ENCODE measurements at places on chromosomes 4 and X.
A peak's percentile ranks its signal among the peaks of the same experiment; 100 is the strongest.

- peak; percentile 67 for DNase-seq
Measured at GRCh38 chr4:86855572-86855971, 6.4 kb upstream of the SLC10A6 start.

- DNase-seq = no peak
Measured at GRCh38 chr4:113981591-113981990, 2.1 kb upstream of the ARSJ start.

- no peak for DNase-seq
Measured at GRCh38 chr4:81214881-81215868, at the start of gene PRKG2. PRKG2 (minus strand) TSS chr4:81215222; CDS start chr4:81205047, 10,175 bp downstream.

DNA sequence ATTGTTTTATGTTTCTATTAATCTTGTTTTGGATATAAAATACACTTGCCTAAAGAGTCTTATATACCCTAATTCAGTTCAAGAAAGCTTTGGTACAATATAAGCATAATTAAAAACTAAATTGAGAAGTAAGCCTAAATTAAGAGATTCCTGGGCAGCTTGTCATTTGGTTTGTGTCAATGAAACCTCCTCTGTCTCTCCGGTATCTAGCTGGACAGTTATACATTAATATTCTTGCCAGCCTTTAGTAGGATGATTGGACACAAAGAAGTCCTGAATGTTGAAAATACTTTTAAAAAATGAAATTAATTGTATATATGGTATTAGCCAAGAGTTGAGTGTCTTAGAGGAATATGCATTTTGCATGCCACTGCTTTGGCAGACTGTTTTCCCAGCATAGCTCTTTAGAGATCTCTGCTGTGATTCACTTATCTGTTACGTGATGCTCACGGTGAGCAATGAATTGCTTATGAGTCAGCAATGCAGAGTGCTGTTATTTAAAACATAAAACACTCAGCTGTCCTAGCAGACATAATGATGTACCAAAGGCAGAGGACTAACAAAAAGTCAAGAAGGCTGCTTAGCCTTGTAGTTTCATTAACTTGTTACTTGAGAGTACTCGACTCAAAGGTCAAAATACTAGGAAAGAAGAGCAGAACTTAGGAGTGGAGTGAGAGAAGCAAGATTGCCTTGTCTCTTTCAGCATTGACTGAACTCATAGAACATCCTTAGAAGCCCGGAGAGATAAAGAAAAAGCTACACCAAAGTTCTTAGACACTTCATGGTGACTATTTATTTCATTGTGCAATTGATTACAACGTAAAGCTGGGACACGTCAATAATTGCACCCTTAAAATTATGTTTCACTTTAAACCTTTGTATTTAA lies 1296.1 kb upstream of the PCDH7 start:
- DNase-seq = peak; percentile 80

DNA sequence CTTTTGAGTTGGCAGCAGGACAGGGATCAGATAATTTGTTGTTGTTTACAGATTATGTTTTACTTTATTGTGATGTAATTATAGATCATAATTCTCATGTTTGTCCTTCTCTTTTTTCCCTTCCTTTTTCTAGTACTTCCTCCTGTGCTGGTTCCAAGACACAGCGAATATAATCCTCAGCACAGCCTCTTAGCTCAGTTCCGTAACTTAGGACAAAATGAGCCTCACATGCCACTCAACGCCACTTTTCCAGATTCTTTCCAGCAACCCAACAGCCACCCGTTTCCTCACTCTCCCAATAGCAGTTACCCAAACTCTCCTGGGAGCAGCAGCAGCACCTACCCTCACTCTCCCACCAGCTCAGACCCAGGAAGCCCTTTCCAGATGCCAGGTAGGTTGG lies 58.0 kb downstream of the SMAD1 start:
- DNase-seq = no peak

- DNase-seq = peak; percentile 54
Measured at GRCh38 chr4:112550728-112551127, 34.7 kb upstream of the NEUROG2 start.

DNA sequence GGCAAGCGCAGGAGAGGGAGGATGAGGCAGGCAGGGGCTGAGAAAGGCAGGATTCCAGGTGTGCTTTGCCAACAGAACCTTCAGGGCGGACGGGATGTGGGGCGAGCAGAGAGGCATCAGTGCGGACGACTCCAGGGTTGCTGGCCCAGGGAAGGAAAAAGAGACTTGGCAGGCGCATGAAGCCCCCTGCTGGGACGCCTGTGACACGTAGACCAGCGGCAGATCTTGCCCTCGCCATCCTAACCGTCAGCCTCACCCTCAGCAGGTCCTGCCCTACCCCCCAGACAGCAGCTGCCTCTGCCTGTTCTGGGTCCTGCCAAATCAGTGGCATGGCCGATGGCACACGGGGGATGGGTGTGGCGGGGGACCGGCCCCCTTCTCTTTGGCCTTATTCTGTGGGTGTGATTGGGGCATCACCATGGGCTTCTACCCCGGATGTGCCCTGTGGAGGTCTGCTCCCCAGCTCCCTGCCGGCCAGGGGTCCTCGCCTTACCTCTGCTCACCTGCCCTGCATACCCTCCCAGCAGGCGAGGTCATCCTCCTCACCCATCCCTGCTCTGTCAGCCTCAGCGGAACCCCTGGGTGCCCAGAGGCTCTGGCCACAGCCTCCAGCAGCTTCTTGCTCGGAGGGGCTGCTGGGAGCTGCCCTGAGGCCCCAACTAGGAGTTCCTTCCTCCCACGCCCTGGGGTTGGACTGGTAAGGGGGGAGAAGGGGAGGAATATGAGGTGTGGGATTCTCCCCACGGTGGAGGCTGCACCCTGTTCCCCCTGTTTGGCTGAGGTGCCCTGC lies 2.9 kb upstream of the SH3BP2 start:
- no peak for DNase-seq

- DNase-seq = no peak
Measured at GRCh38 chrX:25548811-25549210, 533.0 kb upstream of the ARX start.

GRCh38 chr4:139563515-139563914 lies 7.5 kb upstream of the SETD7 start:
- DNase-seq = no peak

GRCh38 chr4:189341881-189342280 lies 598.8 kb upstream of the FRG1 start:
- DNase-seq = no peak

DNA sequence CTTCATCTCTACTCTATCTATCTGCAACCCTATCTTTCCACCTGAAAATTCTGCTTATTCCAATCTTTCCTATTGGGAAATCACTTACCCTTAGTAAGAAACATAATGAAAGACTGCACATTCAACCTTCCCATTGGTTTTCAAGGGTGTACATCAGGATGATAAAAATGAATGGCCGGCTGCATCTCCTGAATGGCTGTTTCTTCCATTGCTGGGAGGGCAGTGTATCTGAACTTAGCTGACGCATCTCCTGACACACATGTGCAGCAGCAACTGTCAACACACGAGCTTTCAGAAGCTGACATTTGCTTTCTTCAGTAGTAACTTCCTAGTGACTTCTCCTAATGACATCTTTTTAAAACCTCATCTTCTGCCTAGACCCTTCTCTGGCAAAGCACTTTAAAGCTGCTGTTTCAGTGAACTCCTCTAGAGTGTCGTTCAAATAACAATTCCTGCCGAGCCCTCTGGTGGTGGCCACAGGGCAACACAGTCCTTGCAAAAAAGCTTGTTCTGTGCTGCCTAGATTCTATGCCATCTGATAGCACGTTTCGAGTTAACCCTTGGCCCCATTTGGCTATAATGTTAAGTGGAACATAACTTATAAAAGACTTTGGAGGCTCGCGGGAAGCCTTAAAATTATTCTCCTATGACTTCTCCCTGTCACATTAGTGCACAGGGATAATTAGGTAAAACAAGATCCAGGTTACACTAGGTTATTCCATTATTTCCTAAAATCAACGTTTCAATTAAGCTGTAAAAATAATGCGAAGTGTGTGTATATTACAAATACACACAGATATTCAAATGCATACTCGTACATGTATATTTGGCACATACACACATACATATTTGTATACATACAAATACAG lies 2340.7 kb downstream of the PCDH7 start:
- peak; percentile 16 for DNase-seq

DNA sequence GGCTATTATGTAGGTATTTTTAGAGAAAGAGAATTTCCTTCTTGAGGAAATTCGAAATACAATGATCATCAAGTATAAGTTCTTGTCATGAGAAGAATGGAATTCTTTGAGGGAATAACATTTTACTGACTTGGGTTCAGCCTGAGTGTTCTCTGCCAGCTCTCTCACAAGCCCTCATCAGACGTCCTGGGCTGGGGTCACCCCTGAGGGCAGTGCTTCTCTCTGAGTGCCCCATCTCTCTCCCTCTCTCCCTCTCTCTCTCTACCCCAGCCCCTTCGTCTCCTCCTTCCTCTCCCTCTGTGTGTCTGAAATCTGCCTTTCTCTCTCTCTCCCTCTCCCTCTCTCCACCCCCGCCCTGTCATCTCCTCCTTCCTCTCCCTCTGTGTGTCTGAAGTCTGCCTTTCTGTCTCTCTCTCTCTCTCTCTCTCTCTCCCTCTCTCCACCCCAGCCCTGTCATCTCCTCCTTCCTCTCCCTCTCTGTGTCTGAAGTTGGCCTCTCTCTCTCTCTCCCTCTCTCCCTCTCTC lies 241.7 kb upstream of the PSAPL1 start:
- DNase-seq = no peak

DNA sequence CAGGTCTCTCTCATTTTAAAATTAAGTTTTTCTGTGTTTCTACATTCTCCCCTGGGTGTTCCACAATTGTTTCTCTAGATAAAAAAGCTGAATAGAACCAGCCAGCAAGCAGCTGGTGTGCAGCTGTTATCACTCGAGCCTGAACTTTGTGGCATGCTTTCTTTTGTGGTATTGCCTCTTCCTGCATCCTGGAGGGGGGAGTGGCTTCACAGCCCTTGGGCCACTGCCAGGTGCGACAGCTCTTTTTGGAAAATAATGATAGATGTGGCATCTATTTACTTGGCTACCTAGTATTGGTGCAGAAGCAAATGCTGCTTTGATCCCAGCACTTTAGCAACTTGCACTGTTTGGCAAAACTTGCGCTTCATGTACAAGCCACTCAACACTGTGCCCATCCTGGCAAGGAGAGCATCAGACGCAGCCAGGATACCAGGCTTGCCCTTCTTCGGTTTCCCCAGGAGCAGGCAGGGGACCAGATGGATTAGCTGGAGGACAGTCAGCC lies 69.4 kb downstream of the HMGB2 start:
- DNase-seq = peak; percentile 12

DNA sequence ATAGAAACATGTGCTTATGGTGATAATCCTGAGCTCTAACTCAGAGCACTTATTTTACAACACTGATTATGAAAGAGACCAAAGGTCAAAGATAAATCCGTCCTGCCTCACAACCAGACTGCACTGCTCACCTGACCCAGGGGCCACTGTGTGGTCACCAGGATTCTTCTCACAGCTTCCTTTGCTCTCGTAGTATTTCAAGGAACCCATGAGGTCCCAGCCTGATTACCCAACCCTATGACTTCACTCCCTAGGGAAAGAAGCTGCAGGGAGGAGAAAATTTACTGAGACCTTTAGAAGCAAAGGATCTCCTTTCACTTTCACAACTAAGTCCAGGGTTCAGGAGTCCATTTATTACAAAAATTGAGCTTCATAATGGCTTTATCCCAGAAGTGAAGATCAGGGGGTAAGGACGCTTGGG lies 9.6 kb downstream of the SLC25A5 start:
- peak; percentile 74 for DNase-seq

- DNase-seq = no peak
Measured at GRCh38 chrX:156001667-156002021, 4.1 kb downstream of the IL9R start.

DNA sequence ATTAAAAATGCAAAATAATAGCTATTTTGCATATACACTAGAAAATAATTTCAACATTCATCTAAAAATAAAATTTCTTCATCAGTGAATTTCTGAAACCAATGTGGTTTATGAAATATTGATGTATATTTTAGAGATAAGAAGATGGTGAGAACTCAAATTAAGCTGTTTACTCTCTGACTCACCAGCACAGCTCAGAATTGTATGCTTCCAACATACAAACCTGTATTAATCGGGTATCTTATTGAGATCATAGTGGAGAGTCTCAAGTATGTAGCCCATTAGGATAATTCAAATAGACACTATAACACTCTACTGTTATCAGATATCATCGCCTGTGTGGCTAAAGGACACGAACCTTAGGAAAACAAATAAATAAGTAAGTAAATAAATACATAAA lies 899.5 kb upstream of the INTU start:
- peak; percentile 44 for DNase-seq

DNA sequence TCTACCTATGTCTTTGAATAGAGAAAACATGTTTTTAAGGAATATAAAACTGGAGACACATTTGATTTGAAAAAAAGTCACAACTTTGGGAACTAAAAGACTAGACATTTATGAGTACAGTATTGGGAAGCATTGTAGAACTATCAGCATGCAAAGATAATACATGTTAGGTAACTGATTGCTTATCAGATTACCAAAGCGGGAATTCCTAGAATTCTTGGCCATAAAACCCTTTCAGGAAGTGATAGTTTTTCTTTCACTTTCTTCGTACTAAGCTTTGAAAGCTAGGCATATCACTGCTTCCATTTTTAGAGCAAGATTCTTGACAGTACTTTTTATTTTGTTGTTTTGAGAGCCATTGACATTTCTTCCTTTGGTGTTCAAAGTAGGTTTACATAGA lies 646.6 kb upstream of the PITX2 start:
- peak; percentile 3 for DNase-seq

DNA sequence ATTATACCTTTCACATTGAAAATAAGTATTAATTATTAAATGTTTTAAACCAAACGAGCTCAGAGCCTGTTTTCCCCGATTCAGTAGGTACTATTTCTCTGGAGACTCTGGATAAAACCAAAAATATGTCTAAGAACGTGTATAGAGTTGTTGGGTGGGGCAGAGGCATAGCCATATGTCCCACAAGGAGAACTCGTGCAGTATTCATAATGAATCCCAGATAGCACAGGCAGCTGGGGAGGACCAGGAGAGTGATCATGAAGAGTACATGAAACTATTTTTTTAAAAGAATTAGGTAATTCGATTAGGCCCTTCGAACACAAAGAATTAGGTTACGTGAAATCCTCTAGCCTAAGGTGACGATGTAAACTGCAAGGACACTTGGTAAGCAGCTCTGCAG lies 76.1 kb downstream of the CLDN22 start:
- DNase-seq = no peak

Data from NCI-H226 (cell line).